HS-5 (cell line): ENCODE measurements at places on chromosomes 6 and 20.
A peak's percentile ranks its signal among the peaks of the same experiment; 100 is the strongest.

- DNase-seq = no peak
Observed at GRCh38 chr6:29743025-29743424, 19.8 kb downstream of the HLA-F start.

- no peak for DNase-seq
Observed at GRCh38 chr6:138161338-138162110, at the start of gene ARFGEF3. TSS of gene ARFGEF3 (plus strand) at chr6:138161939. CDS start at chr6:138162087, 148 bp downstream.

DNA sequence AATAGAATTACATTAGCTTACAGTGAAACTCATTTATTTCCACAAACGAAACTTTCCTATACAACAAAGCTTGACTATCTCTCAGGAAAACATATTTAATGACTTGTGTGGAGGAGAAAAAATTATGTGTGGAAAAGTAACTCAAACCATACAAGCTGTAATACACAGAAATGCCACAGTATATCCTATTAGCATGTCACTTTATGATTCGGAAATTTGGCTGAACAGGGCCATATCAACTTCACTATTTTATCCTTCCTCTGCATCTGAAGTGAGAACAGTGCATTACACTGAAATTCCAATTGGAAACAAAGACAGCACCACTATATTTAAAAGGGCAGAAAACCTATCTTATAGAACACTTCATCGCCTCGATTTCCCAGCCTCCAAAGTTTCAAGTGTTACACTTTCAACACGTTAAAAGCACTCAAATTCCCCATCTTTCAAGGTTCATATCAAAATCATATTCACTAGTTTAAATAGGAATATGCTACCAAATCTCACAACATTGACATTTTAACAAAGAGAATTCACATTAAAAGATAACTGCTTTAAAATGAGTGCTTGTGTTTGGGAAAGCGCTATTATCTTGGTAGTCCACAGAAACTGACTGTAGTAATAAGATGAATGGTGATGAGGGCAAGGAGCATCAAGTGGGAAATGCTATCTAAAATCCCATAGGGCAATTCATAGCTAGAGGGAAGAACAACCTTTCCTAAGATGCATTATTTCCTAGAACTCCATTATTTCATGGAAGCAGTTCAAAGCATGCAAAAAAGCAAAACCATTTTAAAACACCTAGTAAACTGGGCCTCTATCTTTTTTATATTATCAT, 1.8 kb downstream of the REV3L start:
- DNase-seq = no peak

GRCh38 chr20:7459083-7459482, 481.2 kb downstream of the HAO1 start:
- DNase-seq = no peak

DNA sequence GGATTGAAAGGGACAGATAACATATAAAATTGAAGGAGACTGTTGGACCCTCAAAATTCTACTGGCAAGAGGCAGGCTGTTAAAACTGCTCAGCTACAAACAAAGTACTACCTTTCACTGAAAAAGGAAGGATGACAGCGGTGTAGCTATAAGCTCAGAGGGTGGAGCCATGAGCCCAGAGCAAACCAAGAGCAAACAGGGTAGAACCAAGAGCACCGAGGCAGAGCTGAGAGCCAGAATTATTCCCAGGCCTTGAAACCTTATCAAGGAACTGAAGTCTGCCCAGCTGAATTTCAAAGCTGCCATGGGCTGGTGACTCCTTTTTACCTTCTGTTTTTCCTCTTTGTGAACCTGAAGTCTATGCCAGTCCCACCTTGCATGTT, 74.7 kb upstream of the SLC4A11 start:
- DNase-seq = no peak

GRCh38 chr20:50692552-50692933, 1.2 kb upstream of the RIPOR3 start:
- DNase-seq = no peak

DNA sequence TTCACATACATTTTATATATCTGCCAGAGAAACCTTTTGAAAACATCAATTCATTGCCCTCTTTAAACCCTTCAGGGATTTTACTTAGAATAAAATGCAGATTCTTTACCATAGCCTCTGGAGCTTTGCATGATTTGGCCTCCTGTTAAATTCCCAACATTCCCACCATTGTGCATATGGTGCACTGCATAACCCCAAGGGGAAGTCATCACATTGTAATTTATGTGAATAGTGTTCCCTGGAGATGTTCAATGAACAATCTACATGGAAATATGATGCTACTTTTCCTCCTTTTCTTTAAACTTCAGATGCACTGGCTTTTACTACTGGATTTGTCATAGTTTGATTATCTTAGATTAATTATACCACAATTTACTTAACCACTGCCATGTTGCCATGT, 94.7 kb downstream of the PHF3 start:
- no peak for DNase-seq

DNA sequence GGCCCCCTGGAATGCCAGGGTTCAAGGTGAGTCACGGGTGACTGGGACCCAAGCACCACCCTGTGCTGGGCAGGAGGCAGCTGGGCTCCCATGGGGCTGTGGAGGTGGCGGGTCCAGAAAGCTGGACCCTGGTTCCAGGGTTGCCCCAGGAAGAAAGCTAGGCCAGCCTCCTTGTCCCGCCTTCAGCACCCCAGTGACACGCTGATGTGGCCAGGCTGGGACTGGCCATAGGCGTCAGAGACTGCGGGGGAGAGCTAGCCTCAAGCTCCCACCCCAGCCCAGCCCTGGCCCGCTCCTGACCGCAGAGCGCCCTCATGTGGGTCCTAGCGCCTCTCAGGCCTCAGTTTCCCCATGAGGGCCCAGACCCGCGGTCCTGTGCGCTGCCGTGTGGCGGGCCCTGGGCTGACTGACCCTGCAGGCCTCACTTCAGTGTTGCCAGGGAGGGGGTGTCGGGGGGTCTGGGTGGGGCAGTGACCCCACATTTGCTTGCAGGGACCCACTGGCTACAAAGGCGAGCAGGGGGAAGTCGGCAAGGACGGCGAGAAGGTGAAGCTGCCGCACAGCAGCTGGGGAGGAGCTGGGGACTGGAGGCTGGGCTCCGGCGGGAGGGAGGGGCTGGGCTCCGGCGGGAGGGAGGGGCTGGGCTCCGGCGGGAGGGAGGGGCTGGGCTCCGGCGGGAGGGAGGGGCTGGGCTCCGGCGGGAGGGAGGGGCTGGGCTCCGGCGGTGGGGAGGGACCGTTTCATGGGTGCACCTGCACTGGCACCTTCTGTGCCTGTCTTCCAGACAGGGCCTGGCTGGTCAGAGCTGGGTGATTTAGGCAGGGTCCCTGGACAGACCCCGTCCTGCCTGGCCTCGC, 7.9 kb downstream of the COL9A3 start:
- DNase-seq = no peak

GRCh38 chr6:17431581-17431980, 38.2 kb downstream of the CAP2 start:
- no peak for DNase-seq

- DNase-seq = no peak
Observed at GRCh38 chr6:138821519-138821918, 25.6 kb downstream of the ECT2L start.

- no peak for DNase-seq
Observed at GRCh38 chr20:42492290-42492689, 697.4 kb downstream of the PTPRT start.

DNA sequence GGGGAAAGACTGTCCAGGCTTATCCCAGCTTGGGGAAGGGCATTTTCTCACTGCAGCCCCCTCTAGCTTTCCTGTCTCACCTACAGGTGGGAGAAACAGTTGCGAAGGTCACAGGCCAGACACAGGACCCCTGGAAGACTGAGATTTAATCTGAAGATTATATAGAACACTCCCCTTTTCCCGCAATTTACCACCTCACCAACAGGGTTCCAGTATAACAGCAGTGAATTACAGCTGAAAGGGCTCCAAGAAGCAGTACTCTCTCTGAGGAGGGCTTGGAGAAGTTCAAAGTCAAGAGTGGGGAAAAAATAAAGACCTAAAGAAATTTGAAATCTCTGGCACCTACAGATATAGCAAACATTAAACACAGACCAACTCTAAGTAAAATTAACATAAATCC, 111.9 kb downstream of the ANKRD60 start:
- DNase-seq = no peak

DNA sequence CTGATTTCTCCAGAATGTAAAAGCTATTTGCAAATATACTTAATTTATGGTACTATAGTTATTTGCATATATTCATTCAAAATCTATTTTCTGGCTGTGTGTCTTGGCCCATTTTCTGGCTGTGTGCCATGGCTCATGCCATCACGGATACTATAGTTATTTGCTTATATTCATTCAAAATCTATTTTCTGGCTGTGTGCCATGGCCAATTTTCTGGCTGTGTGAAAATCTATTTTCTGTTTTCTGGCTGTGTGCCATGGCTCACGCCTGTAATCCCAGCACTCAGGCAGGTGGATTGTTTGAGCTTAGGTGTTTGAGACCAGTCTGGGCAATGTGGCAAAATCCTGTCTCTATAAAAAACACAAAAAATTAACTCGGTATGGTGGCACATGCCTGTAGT, 28.9 kb upstream of the RIPK1 start:
- DNase-seq = no peak

DNA sequence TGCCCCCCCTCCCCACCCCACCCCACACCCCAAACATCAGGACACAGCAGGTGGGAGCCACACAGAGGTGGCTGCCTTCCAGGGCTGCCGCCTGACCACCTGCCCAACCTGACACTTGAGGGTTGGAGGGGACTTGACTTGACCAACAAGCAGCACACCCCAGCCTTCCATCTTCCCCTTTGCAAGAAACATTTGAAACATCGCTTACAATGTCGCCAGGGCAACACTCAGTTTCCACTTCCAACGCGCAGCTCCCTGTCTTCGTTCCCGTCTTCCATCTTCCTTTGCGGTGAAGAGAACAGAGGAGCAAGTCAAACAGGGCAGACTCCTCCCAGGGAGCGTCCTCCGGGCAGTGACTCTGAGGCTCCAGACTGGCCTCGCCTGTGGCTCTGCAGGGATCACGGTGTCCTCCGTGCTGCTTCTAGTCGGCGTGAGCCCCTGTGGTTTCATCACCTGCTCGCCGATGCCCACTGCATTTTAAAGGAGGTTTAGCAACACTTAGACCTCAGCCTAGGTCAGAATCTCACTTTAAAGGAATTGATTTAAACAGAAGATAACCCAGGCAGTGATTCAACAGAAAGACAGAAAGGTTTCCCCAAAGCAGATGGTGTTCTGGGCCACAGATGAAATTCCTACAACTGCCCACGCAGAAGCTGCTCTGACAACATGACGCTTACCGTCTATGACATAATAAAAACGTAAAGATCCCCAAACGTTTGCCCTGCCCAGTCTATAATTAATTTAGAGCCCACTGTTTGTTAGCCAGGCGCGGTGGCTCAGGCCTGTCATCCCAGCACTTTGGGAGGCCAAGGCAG, 130.8 kb downstream of the TAF4 start:
- no peak for DNase-seq

- peak; percentile 86 for DNase-seq
Observed at GRCh38 chr6:14035071-14035847, 82.3 kb upstream of the CD83 start.

DNA sequence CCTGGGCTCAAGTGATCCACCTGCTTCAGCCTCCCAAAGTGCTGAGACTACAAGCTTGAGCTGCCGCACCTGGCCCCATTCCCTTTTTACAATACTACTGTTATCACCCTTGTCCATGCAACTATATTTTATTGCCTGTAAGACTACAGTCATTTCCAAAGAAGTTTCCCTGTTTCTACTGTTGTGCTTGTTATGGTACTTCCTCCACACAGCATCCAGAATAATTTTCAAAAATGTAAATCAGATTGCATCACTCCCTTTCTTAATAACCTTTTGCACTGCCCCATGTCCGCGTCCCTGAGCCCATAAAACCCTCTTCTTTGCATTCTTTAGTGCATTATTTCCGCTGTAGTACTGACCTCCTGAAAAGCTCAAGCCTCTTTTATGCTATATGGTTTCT, 128.9 kb upstream of the AKIRIN2 start:
- DNase-seq = no peak

- no peak for DNase-seq
Observed at GRCh38 chr6:151633526-151634335, 139.9 kb downstream of the CCDC170 start.

DNA sequence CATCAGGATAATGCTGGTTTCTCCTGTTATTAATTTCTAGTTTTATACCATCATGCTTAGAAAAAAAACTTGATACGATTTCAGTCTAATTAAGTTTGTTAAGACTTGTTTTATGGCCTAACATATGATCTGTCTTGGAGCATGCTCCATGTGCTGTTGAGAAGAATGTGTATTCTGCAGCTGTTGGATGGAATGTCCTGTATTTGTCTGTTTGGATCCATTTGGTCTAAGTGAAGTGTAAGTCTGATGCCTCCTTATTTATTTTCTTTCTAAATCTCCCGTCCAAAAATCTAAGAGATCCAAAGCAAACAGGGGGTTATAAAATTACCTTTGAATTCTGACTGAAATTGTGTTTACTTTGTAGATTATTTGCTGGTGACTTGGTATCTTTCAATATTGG, 30.0 kb upstream of the PRND start:
- DNase-seq = no peak

DNA sequence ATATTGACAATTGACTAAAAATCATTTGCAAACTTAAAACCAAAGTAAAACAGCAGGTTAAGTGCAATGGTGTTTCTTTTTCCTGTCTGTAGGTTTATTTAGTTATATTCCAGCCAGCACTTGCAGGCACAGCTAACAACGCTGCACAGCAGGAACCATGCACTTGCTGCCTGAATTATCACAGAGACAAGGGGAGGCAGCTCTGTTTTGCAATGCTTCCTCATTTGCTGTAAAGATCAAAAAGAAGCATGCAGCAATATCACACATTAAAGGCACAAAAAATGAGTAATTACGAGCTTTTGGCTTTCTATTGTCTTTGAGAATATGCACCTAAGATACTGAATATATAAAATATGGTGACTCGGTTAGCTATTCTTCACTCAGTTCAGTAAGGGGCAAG, 241.9 kb downstream of the EPHA7 start:
- DNase-seq = no peak

- no peak for DNase-seq
Observed at GRCh38 chr6:166488076-166488685, 98.3 kb downstream of the RAMACL start.

DNA sequence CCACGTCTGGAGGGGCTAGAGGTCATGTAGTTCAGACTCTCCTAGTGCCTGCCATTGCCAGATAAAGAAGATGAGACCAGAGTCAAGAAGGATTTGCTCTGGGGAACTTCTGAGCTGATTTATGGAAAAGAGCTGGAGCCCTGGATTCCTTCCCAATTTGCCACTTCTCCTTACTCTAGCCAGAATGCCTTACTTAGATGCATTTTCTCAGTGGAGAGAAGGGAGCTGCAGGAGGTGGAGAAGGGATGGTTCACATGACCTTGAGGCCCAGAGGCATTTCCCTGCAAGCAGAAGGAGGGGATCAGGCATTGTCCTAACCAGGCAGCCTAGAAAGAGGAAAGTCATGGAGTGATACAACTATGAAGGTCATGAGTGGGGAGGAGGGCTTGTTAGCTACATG, 122.2 kb downstream of the UNC5CL start:
- DNase-seq = no peak

- DNase-seq = no peak
Observed at GRCh38 chr6:69593706-69594105, 203.1 kb downstream of the LMBRD1 start.

- DNase-seq = no peak
Observed at GRCh38 chr20:58246346-58246745, 17.9 kb upstream of the ANKRD60 start.

- no peak for DNase-seq
Observed at GRCh38 chr6:33271117-33271467, 584 bp downstream of the VPS52 start.
